ENCODE measurements at places on chromosomes 2 and 18. TPM values are rescaled to one million over a fixed set of nuclear protein-coding genes. Genes with fewer than 3 reads are reported as not detected.

DNA sequence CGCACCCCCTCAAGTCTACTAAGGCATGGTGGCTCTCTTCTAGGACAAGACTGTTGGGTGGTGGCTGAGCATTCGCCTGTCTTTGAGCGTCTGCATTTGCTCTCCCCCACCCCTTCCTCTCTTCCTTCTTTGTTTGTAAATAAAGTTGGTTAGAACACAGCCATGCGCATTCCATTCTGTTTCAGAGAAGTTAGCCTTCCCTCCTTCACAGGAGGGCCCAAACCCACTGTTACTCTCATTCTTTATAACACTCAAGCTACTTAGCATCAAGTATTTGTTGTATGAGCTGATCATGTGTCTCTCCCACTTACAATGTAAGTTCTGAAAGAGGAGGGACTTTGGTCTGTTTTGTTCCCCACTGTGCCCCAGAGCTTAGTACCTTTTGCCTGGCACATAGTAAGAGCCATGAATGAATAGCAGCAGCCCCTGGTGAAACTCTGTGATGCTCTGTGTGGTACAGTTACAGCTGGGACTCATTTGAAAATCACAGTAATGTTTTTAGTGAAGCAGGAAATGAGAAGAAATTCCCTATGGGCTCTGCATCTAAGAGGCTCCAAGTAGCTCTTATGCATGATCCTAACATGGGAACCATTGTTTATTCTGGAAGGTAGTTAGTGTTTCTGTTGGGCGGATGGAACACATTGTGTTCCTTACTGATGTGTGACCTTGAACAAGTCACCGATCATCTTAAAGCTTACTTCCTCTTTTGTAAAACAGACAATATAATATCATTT, 7.7 kb downstream of the MGAT5 start:
- DNase-seq = peak; percentile 48

- no peak for DNase-seq
Measured at GRCh38 chr2:10504994-10505820, 57.1 kb upstream of the ODC1 start.

DNA sequence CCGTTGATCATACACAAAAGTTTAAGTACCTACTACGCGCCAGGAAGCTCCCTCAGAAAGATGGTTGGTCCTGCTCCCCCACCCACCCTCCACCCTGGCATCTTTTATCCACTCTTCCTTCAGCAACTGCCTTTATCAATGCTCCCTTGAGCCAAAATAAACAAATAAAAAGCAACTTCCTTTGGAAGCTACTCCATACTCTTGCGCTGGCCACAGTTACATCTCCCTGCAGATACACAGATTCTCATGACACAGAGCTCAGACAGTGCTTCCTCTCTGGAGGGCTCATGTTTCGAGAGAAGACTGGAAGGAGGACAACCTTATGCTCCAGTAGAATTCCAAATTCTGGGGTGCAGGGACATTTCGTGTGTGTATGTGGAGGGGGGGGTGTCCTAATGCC, 3.8 kb upstream of the STEAP3 start:
- no peak for DNase-seq

DNA sequence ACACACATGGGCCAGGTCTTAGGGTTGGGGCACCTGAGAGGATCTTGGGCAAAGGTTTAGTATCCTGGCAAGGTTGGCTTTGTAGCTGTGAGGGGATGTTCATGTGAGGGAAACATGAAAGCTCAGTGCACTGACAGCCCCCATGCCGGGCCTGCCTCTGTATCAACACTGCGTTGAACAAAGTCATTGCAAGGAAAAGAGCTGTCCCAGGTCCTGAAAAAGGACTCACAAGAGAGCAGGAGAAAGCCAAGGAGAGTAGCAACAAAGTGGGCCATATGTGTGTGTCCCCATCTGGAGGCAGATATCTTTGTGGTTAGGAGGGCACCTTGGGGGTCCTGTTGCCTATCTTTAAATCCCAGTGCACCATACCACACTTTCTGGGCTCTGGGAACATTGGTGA, 237.8 kb upstream of the THSD7B start:
- DNase-seq = peak; percentile 3

DNA sequence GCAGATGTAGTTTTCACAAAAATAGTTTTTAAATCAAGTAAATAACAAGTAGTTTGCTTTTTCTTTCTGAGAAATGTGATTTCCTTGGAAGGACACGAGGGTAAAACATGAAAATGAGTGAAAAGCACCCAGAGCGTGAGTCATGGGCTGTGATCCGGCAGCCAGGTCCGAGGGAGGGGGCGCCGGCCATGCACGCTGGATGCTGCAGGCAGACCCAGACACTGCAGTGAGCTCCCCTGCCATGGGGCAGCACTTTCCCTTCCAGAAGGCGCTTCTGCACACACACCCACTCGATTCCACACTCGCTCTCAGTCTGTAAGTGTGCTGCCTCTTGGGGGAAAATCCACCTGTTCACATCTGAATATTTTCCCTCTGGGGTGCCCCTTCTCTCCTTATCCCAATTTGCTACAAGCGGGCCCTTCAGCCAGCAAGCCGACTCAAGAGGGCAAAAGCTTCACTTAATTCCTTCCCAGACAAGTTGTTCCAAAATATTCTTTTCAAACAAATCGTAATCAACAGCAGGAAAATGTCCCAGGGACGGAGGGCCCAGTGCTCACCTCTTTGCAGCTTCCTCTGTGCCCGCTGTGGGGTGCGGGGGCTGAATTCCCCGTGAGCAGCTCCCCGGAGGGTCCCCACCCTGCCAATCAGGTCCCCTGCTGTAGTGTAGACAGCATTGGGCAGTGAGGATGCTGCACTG, 87.0 kb upstream of the ID2 start:
- no peak for DNase-seq

- no peak for DNase-seq
Measured at GRCh38 chr2:234754126-234754525, 197.7 kb upstream of the SH3BP4 start.

DNA sequence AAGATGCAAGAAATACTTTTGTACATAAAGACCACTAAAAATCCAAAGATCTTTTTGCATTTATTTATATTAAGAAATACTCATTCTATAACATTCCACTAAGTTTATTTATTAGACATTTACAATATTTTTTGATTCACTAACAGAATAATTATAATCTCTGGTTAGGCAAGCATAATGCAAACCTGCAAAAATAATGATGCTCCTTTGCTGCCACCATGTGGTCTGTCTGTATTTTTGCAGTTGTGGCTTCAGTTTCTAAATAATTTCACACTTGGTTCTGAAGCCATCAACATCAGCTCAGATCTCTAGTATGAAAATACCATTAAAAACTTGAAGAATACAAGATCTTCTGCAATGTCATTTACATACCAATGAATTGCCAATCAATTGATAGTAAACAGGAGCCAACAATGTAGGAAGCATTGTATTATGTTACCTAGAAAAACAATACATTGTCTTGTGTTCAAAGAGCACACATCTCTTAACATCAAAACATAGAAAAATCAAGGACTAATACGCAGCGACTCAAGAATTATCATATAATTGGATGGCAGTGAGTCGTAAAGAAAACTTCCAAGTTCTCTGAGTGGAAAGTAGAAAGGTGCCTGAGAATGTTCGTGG, 28.8 kb upstream of the WDR75 start:
- peak; percentile 64 for DNase-seq

DNA sequence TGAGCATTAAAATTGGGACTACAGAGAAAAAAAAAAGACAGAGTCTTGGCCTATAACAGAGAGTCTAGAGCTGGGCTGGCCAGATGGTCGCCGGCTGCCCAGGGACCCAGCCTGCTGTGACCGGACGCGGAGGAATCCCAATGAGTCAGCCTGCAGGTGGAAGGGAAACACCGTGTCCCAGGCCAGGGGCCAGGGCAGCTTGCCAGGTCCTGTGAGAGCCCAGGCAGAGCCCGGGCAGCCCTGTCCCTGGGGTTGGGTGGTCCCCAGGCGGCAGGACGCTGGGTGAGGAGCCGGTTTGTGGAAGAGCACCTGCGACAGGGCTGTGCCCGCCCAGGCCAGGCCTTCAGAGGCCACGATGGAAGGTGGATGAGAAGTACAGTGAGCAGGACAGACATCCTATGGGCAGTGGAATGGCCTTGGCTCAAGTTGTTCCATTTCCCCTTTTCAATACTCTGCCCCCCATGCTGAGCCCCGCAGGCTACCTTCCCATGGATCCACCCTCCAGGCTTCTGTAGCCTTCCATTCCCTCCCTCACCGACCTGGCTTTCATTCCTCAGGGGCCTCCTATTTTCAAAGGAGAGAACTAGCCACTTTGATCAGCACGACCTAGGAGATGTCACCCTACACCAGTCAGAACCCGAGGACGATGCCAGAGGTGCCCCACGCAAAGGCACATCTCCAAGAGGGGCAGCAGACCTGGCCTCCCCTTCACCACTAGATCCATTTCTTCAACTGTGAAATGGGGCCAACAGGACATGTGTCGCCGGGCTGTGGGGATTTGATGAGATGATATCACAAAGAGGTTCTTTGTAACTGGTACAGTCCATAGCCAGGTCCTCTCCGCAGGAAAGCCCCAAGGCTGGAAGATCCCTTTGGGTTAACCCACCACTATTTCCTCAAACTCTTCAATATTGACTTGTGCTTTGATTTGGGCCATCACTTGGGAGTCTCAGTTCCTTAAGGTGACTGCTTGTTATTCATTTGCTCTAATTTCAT, 87.5 kb downstream of the POLR1A start:
- DNase-seq = peak; percentile 86

GRCh38 chr2:203994735-203995134, 58.2 kb downstream of the ICOS start:
- no peak for DNase-seq

DNA sequence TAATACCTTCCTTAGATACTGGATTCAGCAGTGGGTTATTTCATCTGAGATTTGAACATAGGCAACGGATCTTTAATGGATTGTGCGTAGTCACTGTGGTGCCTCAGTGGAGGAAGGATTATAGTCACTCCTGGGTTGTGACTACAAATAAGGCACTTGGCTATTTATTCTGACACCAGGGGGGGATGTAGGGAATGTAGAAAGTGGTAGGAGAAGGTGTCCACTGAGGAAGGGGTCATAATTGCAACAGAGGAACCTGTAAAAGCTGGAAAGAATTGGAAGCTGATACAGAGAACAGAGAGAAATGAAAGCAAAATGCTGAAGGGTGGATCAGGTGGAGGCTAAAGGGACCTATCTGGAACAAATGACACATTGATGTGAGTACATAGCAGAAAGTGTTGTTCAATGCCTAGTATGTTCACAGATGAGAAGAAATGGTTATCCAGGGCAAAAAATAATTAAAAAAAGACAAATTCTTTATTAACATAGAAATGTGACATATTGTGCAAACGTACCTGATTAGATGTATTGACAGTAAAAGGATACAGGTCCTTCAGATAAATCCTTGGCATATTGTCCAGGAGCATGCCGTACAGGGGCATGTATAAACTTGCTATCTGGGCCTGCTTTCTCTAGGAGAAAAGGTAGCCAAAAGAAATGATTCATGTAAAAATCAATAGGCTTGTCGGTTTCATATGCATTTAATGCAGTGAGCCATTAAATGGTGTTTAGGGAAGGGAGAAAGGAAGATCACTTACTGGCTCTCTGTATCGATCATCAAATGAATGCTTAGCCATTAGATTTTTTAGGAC, 91.2 kb upstream of the CCDC195 start:
- peak; percentile 16 for DNase-seq

GRCh38 chr2:127041259-127041970, 65.5 kb downstream of the BIN1 start:
- DNase-seq = no peak

DNA sequence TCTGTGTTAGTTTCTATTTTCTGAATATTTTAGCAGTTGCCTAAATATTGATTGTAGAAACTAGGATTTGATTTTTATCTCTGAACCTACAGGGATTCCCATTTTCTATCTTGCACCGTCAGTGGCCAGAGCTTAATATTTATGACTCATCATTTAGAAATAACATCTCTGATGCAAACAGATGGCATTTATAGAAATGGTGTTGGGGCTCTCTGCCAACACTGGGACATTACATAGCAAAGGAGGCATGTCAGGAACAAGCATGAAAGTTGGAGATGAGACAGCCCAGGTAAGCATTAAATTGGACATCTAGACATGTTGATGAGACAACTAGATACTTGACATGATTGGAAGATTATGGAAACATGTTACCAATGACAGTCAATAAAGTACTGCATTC, 165.3 kb upstream of the SYT4 start:
- no peak for DNase-seq

GRCh38 chr2:32200814-32201213, 35.1 kb downstream of the SLC30A6 start:
- no peak for DNase-seq

- DNase-seq = peak; percentile 40
Measured at GRCh38 chr18:8116341-8117005, 492.8 kb upstream of the RAB12 start.

- DNase-seq = peak; percentile 44
Measured at GRCh38 chr18:6755107-6755506, 25.6 kb downstream of the ARHGAP28 start.

DNA sequence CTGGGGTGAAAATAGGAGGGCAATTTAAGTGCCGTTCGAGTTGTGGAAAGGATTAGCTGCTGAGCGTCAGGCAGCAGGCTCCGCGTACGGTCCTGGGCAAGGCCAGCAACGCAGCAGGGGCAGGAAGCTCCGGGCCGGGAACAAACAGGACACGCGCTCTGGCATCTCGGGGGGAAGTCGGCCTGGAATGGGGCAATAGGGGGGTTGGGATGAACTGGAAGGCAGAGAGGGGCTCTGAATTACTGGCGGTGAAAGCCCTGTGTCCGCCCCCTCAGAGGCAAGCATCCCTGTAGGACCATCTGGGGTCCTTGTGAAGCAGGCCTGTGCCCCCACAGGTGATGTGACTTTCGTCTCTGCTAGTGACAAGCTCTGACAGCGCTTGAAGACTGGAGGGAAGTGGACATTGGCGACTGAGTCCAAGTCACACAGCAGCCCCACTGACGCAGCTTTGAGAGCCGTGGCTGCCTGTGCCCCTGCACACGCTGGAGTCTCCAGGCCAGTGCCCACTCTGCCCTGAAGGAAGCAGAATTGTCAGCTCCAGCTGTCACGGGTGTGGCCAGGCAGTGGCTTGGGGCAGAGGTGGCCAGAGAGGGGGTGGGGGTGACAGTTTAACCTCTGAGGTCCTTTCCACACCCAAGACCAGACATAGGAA, 22.3 kb downstream of the GPR35 start:
- no peak for DNase-seq

GRCh38 chr2:21599417-21599816, 475.6 kb downstream of the TDRD15 start:
- no peak for DNase-seq

GRCh38 chr18:36128907-36129299, 237 bp downstream of the SLC39A6 start:
- no peak for DNase-seq

SOCS6 gene
- total RNA-seq = 20.1 TPM

SPC25 gene
- 53.0 TPM for total RNA-seq

EVX2 gene
- not detected for total RNA-seq

APCDD1 gene
- total RNA-seq = 4.7 TPM

ARID5A gene
- 9.0 TPM for total RNA-seq

DGKD gene
- total RNA-seq = 28.0 TPM

AQP12A gene
- not detected for total RNA-seq

IRS1 gene
- 14.2 TPM for total RNA-seq

SLC9A4 gene
- total RNA-seq = not detected

SALL3 gene
- not detected for total RNA-seq

CERKL gene
- total RNA-seq = not detected

PSMA8 gene
- not detected for total RNA-seq

BUB1 gene
- 161 TPM for total RNA-seq

FZD7 gene
- total RNA-seq = 29.4 TPM

UGT1A4 gene
- not detected for total RNA-seq
